ENCODE measurements at places on chromosomes 4 and X. TPM values are rescaled to one million over a fixed set of nuclear protein-coding genes. Genes with fewer than 3 reads are reported as not detected.

- no peak for DNase-seq
These were observed 380.5 kb upstream of the IGFBP7 start for GRCh38 chr4:57490520-57491255.

DNA sequence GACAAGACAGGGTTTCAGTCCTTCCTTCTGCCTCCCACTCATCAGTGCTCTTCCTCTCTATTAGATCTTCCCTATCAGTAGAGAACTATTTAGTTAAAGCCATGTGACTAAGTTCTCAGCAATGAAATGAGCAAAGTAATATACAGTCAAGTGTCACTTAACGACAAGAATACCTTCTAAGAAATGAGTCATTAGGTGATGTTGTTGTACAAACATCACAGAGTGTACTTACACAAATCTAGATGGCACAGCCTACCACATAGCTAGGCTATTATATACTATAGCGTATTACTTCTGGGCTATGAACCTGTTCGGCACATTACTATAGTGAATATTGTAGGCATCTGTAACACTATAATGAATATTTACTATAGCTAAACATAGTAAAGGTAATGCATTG, 71.3 kb downstream of the POU4F2 start:
- no peak for DNase-seq

GRCh38 chrX:427812-428725, 41.4 kb upstream of the PPP2R3B start:
- DNase-seq = no peak

Gene MTNR1A
- total RNA-seq = not detected

- no peak for DNase-seq
These were observed 88.2 kb downstream of the CFAP299 start for GRCh38 chr4:80423553-80424224.

GRCh38 chr4:186684889-186685309, 38.8 kb downstream of the FAT1 start:
- no peak for DNase-seq

GRCh38 chr4:117560329-117560728, 474.0 kb upstream of the NDST3 start:
- DNase-seq = no peak
